ENCODE measurements at places on chromosomes 4 and X. TPM values are rescaled to one million over a fixed set of nuclear protein-coding genes. Genes with fewer than 3 reads are reported as not detected.
A peak's percentile ranks its signal among the peaks of the same experiment; 100 is the strongest.

- no peak for DNase-seq
Observed at GRCh38 chr4:186809070-186809469, 85.4 kb upstream of the FAT1 start.

Gene DIPK2B
- 9.8 TPM for total RNA-seq

DNA sequence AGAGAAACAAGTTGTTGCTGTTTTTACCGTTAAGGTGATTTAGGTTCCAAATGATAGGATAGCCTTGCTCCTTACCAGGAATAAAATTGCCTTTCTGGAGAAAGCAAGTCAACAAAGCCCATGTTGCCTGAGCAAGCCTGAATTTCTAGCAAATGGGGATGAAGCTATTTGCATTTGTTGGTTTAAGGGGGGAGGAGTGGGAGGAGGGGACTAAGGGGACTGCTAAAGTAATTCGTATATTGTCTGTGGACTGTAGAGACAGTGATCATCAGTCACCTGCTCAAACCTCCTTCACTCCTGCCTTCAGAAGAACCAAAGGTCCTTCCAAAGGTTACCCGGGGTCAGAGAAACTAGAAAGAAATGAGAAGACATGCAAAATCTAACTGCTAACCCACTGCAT is 65.8 kb downstream of the SCML2 start:
- no peak for DNase-seq

Gene XPNPEP2
- total RNA-seq = 0.19 TPM

Gene ZCCHC18
- total RNA-seq = 0.42 TPM

DNA sequence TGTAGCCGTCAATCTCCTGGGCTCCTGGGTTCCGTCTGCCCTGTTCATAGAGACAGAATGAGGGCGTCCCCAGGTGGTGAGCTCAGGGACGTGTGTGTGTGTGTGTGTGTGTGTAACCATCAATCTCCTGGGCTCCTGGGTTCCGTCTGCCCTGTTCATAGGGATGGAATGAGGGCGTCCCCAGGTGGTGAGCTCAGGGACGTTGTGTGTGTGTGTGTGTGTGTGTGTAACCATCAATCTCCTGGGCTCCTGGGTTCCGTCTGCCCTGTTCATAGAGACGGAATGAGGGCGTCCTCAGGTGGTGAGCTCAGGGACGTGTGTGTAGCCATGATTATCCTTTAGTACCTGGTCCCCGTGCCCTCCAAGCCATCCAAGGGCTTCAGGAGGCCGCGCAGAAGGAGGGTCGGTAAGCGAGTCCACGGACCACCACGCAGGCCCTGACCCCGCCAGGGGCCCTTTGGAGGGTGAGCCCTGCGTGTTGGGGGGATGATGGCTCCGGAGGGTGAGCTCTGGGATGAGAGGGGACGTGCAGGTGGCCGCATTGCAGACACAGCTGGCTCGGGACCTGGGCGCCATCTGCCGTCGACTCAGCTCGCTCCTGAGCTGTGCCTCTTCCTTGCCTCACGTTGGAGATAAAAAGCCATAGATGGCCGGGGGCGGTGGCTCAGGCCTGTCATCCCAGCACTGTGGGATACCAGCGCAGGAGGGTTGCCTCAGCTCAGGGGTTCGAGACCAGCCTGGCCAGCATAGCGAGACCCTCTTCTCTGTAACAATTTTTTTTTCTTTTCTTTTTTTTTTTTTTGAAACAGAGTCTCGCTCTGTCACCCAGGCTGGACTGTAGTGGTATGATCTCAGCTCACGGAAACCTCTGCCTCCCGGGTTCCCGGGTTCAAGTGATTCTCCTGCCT is 5.4 kb upstream of the GTPBP6 start:
- DNase-seq = peak; percentile 38

DNA sequence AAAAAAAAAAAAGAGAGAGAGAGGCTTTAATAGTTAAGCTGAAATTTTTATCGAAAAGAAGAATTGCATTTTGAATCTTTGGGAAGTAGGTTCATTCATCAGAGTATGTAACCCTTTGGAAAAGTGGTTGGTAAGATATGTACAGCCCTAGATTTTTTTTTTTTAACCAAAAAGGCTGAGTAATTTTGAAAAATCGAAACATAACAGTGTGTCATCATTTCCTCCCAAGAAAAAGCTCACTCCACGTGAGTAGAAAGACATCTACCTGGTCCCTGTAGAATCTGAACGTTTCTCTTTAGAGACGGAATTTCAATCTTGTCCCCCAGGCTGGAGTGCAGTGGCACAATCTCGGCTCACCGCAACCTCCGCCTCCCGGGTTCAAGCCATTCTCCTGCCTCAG is 16.2 kb downstream of the SHOX start:
- no peak for DNase-seq

DNA sequence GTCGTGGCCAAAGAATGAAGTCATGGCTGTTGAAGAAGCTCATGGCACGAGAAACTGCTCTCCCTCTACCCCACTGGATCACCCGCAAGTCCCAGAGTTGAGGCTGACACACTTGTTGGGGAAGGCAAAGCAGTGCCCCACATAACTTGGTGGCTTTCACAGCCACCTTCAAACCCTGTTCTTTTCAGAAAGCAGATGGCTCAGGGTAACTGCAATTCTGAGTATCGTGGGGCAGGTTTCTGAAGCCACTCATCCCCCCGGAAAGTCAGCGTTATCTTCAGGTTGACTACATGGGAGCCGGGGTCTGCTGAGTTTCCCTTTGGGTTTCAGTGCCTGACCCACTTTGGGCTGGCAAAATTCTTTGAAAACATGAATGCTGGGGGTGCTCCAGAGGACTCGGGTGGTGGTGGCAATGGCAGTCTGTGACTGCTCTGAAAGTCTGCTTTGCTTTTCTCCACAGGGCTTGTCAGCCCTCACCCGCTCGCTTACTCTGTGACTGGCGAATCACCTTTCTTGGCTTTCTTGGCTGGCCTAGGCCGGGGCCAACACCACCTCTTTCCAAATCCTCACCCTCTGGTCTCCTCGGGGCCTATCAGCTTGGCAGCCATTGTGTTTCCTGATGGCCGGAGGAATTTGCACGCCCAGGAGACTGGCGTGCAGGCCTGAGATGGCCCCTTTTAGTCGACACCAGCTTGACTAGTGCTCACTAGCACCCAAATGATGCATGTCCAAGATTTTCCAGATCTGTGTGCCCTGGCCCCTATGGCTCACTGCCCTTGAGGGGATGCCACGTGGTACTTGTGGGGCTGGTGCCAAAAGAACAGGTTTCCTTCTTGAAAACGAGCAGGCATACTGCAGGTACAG is 7.3 kb downstream of the PPP1R3F start:
- DNase-seq = no peak

Gene PCDH10
- total RNA-seq = 0.06 TPM

DNA sequence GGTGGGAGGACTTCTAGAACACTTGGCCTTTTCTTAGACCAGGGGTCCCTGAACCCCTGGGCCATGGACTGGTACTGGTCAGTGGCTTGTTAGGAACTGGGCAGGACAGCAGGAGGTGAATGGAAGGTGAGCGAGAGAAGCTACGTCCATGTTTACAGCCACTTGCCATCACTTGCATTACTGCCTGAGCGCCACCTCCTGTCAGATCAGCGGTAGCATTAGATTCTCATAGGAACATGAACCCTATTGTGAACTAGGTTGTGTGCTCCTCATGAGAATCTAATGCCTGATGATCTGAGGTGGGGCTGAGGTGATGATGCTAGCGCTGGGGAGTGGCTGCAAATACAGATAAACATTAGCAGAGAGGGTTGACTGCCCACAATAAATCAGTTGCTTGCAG is 100.9 kb upstream of the IGFBP7 start:
- no peak for DNase-seq

- no peak for DNase-seq
Observed at GRCh38 chr4:113899271-113900070, 80.0 kb downstream of the ARSJ start.

DNA sequence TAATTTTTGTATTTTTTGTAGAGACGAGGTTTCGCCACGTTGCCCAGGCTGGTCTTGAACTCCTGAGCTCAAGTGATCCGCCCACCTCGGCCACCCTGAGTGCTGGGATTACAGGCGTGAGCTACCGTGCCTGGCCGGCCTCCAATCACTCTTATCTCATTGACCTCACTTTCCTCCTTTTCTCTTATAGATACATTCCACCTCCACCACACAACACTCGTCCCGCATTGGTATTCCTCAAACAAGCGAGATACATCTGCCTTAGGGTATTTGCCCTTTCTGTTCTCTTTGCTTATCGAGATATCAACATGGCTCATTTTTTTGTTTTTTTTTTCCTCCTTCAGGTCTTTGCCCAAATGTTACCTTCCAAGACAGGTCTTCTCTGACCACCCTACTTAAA is 1.8 kb upstream of the PRPS1 start:
- DNase-seq = no peak

- peak; percentile 90 for DNase-seq
Observed at GRCh38 chr4:7806338-7807090, 133.1 kb downstream of the AFAP1 start.

DNA sequence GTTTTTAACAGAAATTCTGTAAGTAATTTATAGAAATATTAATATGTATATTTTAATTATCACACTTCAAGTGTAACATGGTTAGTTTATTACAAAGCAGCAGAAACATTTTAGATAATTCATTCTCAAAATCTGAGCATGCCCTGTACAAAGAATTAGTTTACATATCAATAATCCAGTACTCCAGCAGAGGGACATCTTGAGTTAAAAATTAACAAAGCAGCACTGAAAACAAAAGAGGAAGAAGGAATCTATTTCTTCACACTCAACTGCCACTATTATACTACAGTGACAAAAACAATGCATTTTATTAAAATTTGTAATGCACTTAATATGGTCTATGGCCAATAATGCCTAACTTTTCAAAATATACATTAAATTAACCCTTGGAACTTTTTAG is 179.1 kb upstream of the KLHL4 start:
- DNase-seq = no peak

Gene PABPC4L
- 0.70 TPM for total RNA-seq

Data from heart left ventricle (tissue), 16 donors.